Activated T-cell treated with anti-CD3 and anti-CD28 coated beads, Interleukin-2, amount 50 U/mL, for 72 hours (primary cell): ENCODE measurements at places on chromosomes 6 and 20. TPM values are rescaled to one million over a fixed set of nuclear protein-coding genes. Genes with fewer than 3 reads are reported as not detected.

CLDN20 gene
- not detected for total RNA-seq

ZNF831 gene
- 8.2 TPM for total RNA-seq

MDFI gene
- total RNA-seq: not detected

OLIG3 gene
- 0.35 TPM for total RNA-seq

UBR2 gene
- total RNA-seq: 36.9 TPM

ZNF337 gene
- 16.2 TPM for total RNA-seq

ZNF133 gene
- 12.5 TPM for total RNA-seq

ULBP1 gene
- total RNA-seq: 9.4 TPM

NFKBIL1 gene
- 28.0 TPM for total RNA-seq

LY86 gene
- total RNA-seq: 0.39 TPM

PCSK2 gene
- not detected for total RNA-seq

PRRT1 gene
- total RNA-seq: 0.83 TPM

HFE gene
- total RNA-seq: 1.9 TPM

HTR1E gene
- total RNA-seq: not detected

LINC00237 gene
- total RNA-seq: 0.41 TPM

TOX2 gene
- total RNA-seq: 17.5 TPM

ADGRF4 gene
- not detected for total RNA-seq
